Endothelial cell (in vitro differentiated cells): ENCODE measurements at places on chromosomes 4 and X.

- DNase-seq = no peak
Observed at GRCh38 chrX:107710617-107711391, 64.8 kb downstream of the TSC22D3 start.

GRCh38 chr4:11691236-11691635, 262.5 kb upstream of the HS3ST1 start:
- DNase-seq = no peak

- no peak for DNase-seq
Observed at GRCh38 chr4:86521373-86521969, 72.6 kb upstream of the PTPN13 start.

- no peak for DNase-seq
Observed at GRCh38 chrX:150197388-150197787, 165.7 kb upstream of the MAMLD1 start.

DNA sequence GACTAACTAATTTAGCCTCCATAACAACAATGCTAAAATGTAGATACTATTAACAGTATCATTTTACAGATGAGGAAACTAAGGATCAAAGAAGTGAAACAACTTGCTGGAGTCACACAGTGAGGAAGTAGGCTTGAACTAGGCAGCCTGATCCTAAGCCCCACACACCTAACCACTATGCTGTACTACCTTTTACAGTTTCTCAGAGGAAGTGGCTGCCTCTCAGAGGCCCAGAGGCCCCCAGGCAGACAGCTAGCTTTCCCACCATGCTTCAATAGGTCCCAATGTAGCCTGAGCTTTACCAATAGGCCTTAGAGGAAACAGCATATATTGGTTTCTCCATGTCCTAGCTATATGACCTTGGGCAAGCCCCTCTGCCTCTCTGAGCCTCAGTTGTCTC, 69.4 kb upstream of the PJA1 start:
- no peak for DNase-seq

DNA sequence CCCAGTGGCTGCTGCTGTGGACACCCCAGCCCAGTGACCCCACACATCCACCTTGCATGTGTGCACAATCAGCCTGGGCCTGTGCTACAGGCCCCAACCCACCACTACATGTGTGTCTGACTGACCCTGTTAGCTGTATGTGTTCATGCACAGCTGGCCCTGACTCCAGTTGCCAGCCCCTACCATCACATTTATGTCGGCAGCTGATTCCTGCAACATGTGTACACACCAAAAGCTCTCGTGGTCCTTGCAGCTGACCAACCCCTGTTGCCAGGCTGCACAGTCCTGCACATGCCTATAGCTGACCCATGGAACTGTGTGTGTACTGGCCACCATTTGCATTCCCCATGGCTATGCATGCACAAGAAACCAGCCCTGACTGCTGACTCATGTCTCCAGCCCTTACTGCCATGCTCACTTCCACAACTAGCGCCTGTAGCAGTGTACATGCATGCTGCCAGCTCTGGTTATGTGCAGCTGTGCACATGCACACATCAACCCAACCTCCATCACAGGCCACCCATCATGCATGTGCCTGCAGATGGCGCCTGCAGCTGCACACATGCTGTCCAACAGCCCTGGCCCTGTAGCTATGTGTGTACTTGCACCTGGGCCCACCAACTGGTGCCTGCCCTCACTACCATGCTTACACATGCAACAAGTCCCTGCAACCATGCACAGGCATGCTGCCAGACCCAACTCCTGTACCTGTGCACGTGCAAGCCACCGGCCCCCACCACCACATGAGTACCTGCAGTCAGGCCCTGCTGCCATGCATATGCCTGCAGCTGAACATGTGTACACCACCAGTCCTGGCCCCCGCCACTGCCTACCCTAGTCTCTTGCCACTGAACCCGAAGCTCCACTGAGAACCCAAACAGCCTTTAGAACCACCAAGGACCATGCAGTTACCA, 28.1 kb downstream of the SMIM10L2A start:
- DNase-seq = no peak

- DNase-seq = no peak
Observed at GRCh38 chr4:155757745-155758265, 1.0 kb upstream of the GUCY1B1 start.

- DNase-seq = no peak
Observed at GRCh38 chr4:144223661-144224060, 83.1 kb upstream of the GYPA start.

- DNase-seq = no peak
Observed at GRCh38 chr4:39045827-39046221, 13.6 kb upstream of the TMEM156 start.

- DNase-seq = no peak
Observed at GRCh38 chrX:133921086-133921485, 64.3 kb downstream of the GPC3 start.

- no peak for DNase-seq
Observed at GRCh38 chrX:139803224-139803623, 95.3 kb upstream of the MCF2 start.

DNA sequence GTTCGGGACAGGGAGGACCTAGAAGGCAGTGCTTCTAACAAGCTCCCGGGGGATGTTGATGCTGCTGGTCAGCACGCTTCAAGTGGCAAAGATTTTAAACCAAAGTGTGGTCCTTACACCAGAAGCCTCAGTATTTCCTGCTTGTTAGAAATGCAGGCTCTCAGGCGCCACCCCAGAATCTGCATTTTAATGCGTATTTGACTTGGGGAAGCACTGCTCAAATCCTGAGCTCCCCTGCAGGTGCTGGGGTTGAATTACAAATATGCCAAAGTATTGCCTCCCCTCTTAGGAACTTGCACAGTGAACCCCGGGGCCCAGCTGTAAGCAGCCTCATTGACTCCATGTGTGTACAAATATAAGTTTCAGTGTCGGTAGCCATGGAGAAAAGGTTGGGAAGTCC, 70.8 kb upstream of the RAI2 start:
- DNase-seq = no peak

DNA sequence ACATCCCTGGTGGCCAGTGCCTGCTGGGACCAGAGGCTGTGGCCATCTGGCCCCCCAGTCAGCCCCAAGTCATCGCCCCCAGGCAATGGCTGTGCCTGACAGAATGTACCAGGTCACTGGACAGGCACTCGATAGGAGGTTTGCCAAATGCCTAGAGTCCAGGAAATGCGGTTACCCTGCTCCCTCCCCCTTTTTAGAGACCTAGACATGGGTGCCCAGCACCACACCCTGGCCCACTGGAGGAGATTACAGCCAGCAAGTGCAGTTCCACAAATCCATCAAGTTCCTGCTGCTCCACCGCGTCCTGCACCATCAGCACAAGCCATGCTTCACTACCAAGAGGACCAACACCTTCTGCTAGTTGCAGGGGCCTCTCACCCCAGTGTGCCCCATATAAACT, 16.2 kb upstream of the ZFX start:
- DNase-seq = no peak

GRCh38 chrX:133541021-133541420, 125.7 kb upstream of the GPC4 start:
- DNase-seq = no peak

GRCh38 chrX:19747652-19748610, 139.5 kb downstream of the SH3KBP1 start:
- no peak for DNase-seq

- no peak for DNase-seq
Observed at GRCh38 chr4:29309050-29309449, 1411.1 kb upstream of the PCDH7 start.

- DNase-seq = no peak
Observed at GRCh38 chrX:49627086-49627777, 28.4 kb downstream of the GAGE1 start.

GRCh38 chr4:152399246-152399645, 136.6 kb downstream of the FBXW7 start:
- DNase-seq = no peak

GRCh38 chr4:132642016-132642817, 506.9 kb upstream of the PCDH10 start:
- DNase-seq = peak; percentile 44

DNA sequence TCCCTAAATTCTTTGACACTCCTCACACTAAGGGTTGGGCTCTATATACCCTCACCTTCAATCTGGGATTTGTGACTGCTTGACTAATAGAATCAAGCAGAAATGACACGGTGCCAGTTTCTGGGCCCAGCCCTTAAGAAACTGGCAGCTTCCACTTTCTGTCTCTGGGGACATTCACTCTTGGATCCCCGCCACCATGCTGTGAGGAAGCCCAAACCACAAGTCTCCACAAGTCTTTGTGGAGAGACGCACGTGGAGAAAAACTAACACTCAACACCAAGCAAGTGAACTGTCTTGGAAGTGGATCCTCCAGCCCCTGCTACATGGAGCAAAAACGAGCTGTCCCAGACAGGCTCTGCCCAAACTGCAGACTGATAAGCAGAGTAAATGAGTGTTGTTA, 1.1 kb upstream of the EDNRA start:
- no peak for DNase-seq

GRCh38 chr4:80913381-80913780, 117.1 kb upstream of the BMP3 start:
- DNase-seq = no peak

DNA sequence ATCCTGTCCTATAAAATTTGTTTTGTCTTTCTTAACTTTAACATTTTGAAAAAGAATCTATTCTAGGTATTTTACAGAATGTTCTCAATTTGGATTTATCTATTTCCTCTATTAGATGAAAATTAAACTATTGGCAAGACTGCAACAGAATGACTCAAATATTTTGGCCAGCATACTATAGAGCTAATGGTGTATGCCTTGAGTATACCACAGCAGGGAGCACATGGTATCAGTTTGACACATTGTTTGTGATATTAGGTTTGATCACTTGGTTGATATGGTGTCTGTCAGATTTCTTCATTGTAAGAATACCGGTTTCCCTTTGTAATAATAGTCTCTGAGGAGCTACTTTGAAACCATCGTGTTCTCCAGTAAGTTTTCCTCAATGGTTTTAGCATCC, 87.8 kb upstream of the NPNT start:
- DNase-seq = no peak

GRCh38 chr4:81881855-81882621, 410.3 kb upstream of the RASGEF1B start:
- no peak for DNase-seq
